NCI-H2107 (cell line): ENCODE measurements at places on chromosomes 13 and 19.

DNA sequence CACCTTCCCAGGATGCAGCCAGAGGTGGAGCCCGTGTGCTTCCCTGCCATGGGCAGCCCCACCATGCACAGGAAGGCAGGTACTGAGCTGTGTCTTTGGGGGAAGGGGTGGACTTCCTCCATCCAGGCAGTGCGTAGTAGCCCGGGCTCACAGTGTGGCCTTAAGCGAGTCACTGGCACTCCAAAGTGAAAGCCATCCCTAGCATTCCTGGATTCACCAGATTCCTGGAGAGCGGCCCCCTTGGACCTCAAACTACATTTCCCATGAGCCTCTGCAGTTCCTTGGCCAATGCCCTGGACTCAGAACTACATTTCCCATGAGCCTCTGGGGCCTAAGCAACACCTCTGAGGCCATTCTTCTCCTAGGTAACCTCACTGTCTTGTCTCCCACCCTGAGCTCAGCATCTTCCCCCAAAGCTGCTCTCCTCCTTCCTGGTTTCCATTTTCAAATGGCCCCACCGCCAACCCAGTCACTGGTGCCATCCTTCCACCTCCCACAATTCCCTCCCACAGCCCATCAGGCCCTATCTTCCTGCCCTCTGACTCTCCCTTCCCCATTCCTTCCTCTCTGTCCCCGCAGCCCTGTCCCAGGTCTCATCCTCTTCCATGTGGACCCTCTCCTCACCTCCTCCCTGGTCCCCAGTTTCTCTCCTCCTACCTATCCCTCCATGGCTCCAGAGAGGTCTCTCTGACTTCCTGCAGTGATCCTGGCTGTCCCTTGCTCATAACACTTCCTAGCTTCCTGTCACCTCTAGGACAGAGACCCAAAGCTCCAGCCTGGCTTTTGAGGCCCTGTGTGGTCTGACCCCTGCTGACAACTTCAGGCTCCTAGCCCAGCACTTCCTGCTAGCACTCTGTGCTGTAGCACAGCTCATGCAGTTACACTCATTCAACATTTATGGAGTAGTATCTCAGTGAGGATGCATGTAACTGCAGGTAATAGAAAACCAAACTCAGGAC lies at the start of gene C19orf81:
C19orf81 (plus strand) TSS at position 13 of the 959 bp plus-strand sequence; CDS start at position 13, 0 bp downstream.
- DNase-seq: no peak

DNA sequence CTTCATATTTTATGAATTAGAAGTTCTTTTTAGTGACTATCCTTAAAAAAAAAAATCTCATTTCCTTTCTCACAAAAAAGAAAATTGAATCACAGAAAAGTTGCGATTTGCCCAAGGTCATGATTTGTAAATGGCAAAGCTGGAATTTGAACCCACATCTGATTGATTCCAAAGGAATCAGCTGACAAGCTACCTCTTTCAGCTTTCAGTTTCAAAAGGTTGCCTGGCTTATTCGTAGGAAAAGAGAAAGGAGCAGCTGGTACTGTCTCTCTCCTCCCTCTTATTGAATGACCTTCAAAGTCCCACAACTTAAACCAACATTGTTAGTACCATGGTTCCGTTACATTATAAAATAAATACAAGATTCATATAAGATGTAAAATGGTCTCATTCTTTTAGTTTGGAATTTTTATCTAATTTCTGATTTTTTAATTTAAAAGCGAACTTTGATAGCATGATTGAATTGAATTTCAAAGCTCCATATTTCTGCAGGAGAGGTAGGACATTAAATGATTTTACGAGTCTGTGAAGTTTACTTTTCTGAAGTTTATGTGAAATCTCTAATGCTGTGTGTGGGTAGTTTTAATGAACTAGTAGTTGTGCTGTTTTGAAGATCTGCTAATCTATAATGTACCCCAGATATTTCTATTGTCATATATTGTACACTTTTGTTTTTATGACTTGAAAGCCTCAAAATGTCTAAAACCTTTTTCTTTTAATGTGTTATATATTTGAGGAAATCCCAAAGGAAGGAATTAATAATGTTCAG lies 18.5 kb upstream of the KCTD4 start:
- DNase-seq: no peak

- DNase-seq: no peak
These were observed 13.6 kb upstream of the ACOD1 start for GRCh38 chr13:76934671-76935070.

GRCh38 chr13:31072041-31072440 lies 89.7 kb downstream of the HSPH1 start:
- DNase-seq: no peak

GRCh38 chr19:44986389-44986788 lies 14.9 kb upstream of the RELB start:
- DNase-seq: no peak

DNA sequence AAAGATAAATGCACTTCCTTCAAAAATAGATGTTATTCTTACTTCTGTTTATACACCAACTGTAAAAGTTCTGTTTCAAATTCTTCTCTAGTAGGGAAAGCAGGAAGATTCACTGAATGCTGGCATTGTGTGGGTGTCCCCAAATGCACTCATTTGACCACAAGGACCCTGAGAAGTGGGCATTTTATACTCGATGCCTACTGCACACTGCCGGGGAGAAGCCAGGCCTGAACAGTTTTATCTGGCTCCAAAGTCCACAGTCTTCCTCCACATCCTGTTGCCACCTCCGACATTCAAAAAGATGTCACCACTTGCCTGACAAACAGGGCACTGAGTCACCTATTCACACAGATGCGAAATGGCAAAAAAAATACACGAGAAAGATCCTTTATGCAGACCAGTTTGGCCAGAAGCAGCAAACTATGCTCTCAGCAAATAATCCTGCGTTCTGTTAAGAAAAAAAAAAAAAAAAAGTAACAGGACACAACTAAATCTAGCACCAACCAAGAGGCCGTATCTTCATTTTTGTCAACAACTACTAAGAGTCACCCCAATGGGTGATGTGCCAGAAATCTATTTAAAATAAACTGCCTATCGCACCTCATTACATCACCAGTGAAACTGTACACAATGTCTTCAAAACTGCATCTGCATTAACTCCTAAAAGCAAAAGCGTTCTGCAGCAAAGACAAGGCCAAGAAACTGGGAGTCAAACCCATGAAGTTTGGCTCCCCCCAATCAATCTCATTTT lies 6.2 kb downstream of the ZC3H4 start:
- DNase-seq: no peak

GRCh38 chr19:2582984-2583956 lies 107.3 kb downstream of the GADD45B start:
- no peak for DNase-seq

DNA sequence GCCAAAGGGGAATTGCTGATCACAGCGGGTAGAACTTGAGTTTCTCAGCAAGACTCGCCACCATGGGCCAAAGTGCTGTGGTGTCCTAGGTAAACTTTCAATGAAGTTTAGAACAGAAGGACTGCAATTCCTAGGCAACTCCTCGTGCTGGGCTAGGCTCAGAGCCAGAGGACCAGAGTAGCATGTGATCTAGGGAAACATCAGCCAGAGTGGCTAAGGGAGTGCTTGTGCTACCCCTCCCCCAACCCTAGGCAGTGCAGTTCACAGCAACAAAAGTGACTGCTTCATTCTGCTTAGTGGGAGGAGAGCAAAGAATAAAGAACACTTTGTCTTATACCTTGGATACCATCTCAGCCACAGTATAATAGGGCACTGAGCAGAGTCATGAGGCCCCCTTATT lies 1658.6 kb upstream of the MIR17HG start:
- no peak for DNase-seq

- DNase-seq: no peak
These were observed 205.6 kb upstream of the TMTC4 start for GRCh38 chr13:100880166-100880565.

DNA sequence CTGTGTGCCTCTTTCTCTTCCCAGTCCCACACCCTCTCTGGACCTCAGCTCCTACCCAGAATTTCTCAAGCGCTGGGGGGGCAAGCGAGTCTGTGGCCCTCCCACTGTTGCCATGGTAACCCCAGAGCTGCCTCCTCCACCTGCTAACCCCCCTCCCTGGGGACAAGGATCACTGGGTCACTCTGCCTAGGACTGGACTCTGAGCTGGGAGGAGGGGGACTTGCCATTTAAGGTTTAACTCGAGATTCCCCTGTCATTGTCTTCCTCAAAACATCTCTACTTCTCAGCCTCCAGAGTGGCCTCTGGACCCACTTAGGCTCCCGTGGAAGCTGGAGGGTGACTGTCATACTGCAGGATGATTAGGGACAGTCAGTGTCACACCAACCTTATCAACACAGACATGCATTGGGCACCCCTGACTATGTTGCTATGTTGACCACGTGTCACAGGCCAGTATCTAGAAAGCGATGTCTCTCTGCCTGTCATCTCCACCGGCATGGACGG lies 2.2 kb downstream of the PALM3 start:
- no peak for DNase-seq

GRCh38 chr13:25872481-25873241 lies 179.2 kb downstream of the SHISA2 start:
- no peak for DNase-seq

- no peak for DNase-seq
These were observed 8.4 kb downstream of the ARHGAP33 start for GRCh38 chr19:35783469-35784434.

DNA sequence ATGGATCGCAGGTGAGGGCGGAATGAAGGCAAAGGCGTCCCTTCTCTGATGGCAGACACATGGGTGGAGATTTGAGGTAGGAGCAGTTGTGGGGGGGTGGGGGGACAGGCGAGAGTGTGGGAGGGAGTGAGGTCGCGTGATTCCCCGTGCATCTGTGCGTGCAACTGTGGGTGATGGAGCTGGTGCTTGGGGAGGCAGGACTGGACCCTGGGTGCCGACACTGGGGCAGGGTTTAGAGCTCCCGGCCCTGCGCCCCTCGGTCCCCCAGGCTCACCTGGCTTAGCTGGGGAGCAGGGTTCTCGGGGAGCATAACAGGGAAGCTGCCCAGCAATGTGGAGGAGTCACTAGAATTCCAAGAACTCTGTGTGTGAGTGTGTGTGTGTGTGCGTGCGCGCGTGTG lies 3.4 kb downstream of the TMPRSS9 start:
- DNase-seq: no peak

GRCh38 chr13:77511552-77511951 lies 24.0 kb upstream of the SCEL start:
- DNase-seq: no peak

GRCh38 chr13:46801858-46802257 lies 4.9 kb upstream of the ESD start:
- no peak for DNase-seq
